LoVo (cell line): ENCODE measurements at places on chromosomes 3 and 15.

- no peak for DNase-seq
Measured at GRCh38 chr3:185928496-185928895, 9.3 kb downstream of the TRA2B start.

- no peak for DNase-seq
Measured at GRCh38 chr3:49343163-49343562, 3.3 kb upstream of the USP4 start.

DNA sequence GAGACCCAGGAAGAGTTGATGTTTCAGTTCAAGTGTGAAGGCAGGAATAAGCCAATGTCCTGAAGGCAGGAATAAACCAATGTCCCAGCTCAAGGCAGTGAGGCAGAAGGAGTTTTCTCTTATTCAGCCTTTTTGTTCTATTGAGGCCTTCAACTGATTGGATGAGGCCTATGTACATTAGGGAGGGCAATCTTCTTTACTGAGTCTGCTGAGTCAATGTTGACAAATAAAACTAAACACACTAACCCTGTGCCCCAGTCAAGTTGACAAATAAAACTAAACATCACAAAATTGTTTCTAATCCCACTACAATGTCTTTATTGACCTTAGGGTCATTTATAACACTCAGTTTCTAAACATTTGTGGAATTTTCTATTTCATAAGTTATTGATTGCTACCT is 100.0 kb downstream of the CACNA2D3 start:
- DNase-seq = no peak

DNA sequence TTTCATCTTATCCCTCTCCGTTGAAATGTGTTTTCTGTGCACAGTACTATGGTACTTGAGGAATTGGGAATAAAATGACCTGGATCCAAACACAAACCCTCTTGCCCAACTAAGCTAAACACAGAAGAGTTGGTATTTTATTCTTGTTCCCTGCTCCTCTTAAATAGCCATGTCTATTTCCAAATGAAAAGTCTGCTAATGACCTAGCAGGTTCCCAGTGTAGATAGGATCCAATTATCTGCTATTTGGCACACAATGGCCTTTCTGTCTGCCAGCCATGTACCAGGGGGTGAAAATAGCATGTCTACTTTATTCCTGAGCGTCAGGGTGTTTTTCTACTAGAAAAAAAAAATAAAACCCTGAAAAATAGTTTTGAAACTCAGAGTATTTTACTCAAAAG is 657.0 kb upstream of the NAALADL2 start:
- no peak for DNase-seq

- DNase-seq = peak; percentile 62
Measured at GRCh38 chr3:49500732-49501609, 30.9 kb downstream of the DAG1 start.

DNA sequence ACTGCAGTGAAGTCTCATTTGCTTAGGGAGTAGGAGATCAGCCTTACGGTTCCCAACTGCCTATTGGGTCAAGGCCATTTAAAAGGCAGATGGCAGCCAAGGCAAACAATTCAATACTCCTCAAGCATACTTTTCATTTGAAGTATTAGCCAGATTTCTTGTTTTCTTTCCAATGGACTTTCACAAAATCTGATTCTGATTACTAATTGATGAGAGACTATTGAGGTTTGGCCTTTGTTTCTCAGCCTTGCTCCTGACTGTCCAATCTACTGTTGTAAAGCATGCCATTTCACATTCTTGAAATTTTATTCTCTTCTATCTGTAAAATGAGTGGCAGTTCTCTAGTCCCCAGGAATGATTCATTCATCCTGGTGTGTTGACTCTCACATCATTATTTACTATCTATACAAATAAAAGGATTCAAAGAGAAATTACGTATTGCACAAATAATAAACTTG is 166.2 kb upstream of the TGFBR2 start:
- DNase-seq = peak; percentile 3

DNA sequence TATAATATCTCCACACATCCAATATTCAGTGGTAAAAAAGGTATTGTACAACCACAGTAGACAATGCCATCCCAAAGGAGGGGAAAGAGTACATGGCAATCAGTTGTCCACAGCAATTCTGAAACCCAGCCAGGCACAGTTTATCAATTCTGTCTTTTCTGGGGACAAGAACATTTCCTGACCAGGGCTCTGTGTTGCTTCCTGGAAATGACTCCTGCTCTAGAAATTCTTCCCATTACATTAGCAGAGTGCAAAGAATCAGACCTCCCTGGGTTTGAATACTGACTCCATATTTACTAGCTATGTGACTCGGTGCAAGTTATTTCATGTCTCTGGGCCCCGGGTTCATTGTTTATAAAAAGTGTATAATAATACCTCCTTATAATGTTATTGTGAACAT is 220.4 kb upstream of the CFAP20DC start:
- no peak for DNase-seq

DNA sequence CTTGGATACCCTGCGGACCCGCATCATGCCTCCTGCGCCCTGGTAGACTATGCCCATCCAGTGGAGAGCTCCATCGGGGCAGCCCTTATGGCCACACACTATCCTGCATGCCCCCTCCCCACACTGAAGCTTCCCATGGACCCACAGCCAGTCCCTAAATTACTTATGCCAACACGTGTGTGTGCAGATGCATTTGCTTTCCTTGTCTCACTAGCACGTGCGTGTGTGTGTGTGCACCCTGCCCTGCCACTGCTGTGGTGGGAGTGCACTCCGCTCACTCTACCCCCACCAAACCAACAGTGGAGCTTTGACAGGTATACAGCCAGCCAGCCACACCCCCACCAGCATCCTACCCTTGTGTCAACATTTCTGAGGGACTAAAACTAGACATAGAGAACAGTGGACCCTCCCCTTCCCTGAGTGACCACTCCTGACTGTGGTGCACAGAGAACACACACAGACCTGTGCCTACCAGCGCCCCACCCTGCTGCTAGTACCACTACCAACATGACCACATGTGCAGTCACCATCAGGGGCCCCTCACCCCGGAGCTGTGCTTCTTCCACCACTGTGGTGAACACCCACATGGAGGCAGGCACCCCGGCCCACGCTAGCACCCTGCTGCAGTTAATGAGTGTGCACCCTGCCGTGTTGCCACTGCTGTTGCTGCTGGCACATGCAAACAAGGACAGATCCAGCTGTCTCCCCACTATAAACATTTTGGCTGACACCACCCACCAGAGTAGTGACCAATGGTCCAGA is 310.8 kb downstream of the GABRB3 start:
- no peak for DNase-seq

- DNase-seq = no peak
Measured at GRCh38 chr15:26842391-26842790, 24.5 kb upstream of the GABRA5 start.

DNA sequence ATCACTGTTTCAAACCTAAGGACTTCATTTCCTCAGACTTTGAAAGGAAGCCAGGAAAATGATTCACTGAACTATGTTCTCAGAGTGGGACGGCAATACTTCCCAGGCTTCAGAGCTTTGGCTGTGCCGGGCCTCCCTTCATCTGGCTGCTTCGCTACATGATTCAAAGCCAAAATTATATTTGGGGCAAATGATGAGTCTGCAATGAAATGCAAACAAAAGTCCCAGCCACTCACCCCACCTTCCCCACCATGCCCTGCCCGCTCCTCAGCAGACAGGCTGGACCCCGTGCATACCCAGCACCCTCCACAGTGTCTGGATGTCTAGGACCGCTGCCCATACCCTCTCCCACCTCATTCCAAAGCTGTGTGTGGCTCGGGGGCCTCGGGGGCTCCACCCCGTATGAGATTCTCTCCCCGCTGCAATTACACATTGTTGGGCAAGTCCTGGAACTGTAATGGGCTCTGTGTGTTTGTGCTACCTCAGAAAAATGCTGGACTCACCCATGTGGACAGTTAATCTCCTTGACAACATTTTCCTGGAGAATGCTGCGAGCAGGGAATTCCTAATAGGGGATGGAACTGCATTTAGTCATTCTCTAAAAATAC is 32.2 kb downstream of the ATP10A start:
- no peak for DNase-seq

GRCh38 chr3:149180057-149180573 is 41.5 kb downstream of the CP start:
- peak; percentile 68 for DNase-seq

- DNase-seq = no peak
Measured at GRCh38 chr3:47950453-47951169, 65.6 kb downstream of the MAP4 start.

DNA sequence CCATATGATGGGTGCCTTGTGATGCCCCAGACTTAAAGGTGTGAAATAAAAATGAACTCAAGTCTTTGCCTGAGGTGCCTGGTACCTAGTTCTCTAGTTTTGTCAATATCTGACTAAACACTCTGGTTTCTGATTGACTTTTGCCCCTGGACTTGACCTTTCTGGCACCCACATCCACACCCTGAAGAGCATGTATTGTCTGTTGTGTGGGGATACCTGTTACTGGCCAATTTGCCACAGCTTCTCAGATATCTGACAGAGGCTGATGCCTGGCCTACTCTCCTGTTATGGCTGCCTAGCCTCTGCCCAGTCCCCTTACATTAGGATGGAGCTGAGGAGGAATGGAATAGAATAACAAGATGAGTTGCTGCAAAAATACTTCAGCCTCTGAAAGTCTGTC is 3.6 kb downstream of the ZBTB38 start:
- no peak for DNase-seq

- DNase-seq = no peak
Measured at GRCh38 chr15:69072906-69073305, 58.4 kb downstream of the NOX5 start.

- peak; percentile 43 for DNase-seq
Measured at GRCh38 chr15:68154923-68155559, 50.1 kb downstream of the CALML4 start.

- no peak for DNase-seq
Measured at GRCh38 chr3:126291537-126291936, 65.7 kb downstream of the KLF15 start.

DNA sequence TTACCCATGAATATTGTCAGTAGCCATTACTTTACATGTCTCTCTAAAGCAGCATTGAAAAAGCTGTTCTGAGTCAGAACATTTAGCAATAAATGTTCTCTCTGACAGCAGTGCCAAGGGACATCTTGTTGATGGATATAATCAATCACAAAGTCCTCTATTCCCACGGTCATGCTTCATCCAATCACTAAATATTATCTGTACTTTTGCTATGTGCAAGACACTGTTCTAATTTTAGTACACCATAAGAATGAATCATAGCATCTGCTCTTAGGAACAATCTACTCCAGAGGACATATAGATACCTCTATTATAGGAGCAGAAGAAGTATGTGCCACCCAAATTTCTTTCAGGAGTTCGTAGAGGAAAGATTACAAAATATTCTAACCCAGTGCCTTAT is 142.5 kb upstream of the MBNL1 start:
- no peak for DNase-seq

- peak; percentile 58 for DNase-seq
Measured at GRCh38 chr15:89472785-89473256, 23.6 kb downstream of the RHCG start.

GRCh38 chr3:18830087-18830486 is 318.2 kb upstream of the KCNH8 start:
- no peak for DNase-seq

GRCh38 chr3:24810881-24811280 is 316.2 kb upstream of the THRB start:
- DNase-seq = no peak

DNA sequence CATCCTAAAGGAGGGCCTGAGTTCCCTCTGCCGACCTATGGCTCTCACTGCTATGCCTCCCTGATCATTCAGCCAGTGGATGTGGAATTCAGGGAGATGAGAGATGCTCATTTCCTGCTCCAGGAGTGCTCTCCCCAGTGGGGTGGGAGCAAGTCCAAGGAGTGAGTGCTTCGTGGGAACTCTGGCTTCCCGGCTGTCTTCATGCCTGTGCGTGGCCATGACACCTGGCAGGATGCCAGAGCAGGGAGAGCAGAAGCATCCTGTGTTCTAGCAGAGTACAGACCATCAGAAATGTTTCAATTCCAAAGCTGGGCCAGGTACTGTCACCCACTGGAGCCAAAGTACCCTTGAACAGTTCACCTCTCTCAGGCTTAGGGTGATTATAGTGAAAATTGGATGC is 45.1 kb downstream of the APH1B start:
- DNase-seq = peak; percentile 7

DNA sequence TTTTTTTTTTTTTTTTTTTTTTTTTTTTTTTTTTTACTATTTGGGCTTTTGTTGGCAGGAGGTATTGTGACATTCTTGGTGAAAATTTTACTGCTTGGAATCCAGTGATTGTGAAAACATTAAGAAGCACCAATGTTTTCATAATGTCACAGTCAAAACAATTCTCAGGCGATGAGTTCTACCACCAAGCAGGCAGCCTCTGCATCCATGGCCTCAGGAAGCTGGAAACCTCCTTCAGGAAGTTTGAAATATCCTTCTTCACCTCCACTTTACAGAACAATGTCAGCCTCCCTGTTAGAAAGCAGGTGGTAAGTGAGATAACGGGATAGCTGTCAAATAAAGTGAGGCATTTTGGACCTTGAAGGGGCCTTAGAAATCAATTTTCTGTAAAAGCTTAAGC is 98.3 kb downstream of the MEX3B start:
- DNase-seq = no peak

- no peak for DNase-seq
Measured at GRCh38 chr3:172520301-172520831, 2.9 kb downstream of the TNFSF10 start.

- DNase-seq = no peak
Measured at GRCh38 chr15:61729646-61730045, 330.6 kb downstream of the VPS13C start.

DNA sequence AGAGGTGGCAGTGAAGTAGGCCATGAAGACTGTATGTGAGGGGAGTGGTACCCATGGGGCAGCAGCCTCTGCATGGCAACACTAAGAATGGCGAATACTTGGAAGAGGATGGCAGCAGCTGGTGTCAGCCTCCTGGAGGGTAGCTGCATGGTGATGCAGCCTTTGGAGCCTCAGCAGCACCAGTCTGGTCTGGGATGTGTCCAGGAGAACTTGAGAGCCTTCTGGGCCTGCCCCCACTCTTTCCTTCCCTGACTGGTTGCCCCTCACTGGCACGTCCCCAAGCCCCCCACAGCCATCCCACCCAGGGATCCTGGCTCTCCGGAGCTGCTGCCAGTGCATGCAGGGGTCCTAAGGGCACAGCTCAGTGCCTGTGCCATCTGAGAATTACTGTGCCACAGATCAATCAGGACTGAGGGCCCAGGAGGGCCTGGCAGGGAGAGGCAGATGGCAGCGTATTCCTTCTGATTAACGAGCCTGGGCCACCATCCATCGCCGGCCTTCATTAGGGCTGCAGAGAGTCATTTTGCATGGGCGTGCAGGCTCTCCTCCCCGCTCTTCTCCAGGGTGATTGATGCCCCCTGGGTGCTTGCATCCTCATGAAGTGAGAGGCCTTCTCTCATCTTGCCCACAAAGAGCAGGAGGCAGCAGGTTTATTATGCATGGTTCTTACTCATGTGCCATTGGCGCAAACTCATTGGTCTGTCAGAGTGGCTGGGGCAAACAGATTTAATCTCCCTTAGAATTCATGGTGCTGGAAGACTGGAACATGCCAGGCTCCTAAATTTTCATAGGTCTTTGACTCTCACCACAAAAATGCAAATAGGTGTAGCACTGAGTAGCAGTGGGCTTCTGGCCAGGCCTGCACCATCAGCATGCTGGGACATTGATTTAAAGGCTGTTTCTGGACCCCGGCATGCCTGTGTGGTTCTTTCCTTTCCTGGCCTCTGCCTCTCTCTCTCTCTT is 116.8 kb downstream of the EPHB1 start:
- no peak for DNase-seq

GRCh38 chr3:113536627-113537101 is 4.3 kb downstream of the SIDT1 start:
- DNase-seq = peak; percentile 59
